Activated naive CD4-positive, alpha-beta T cell treated with anti-CD3 and anti-CD28 coated beads, Interleukin-2, amount 50 U/mL, for 72 hours (primary cell): ENCODE measurements at places on chromosomes 3 and 15. TPM values are rescaled to one million over a fixed set of nuclear protein-coding genes. Genes with fewer than 3 reads are reported as not detected.

The PSTPIP1 gene
- 95.5 TPM for total RNA-seq

The CD200 gene
- total RNA-seq, result 63.3 TPM

The ADAM10 gene
- total RNA-seq, result 78.8 TPM

The WDR93 gene
- total RNA-seq, result not detected

The IL20RB gene
- total RNA-seq, result 1.9 TPM

The C15orf62 gene
- 2.0 TPM for total RNA-seq

The SH3BP5 gene
- 2.6 TPM for total RNA-seq

The SLC6A11 gene
- not detected for total RNA-seq

The GATA2 gene
- total RNA-seq, result 2.3 TPM

The GRIP2 gene
- not detected for total RNA-seq

The FYCO1 gene
- total RNA-seq, result 18.1 TPM

The RASGRP1 gene
- total RNA-seq, result 61.2 TPM

The RPL35A gene
- 1,604 TPM for total RNA-seq

The ADGRG7 gene
- not detected for total RNA-seq

The TNFSF10 gene
- 32.7 TPM for total RNA-seq

The NCBP2 gene
- 86.4 TPM for total RNA-seq

The ESYT3 gene
- total RNA-seq, result 0.14 TPM

The SHC4 gene
- total RNA-seq, result 1.4 TPM

The EFCC1 gene
- not detected for total RNA-seq

The GRM7 gene
- total RNA-seq, result not detected

The NAALADL2 gene
- total RNA-seq, result not detected

The TTC14 gene
- total RNA-seq, result 49.2 TPM

The MCF2L2 gene
- 1.5 TPM for total RNA-seq

The KCNMB3 gene
- total RNA-seq, result 0.55 TPM

The CD96 gene
- 97.9 TPM for total RNA-seq
